Mucosa of gallbladder (tissue), 1 donor: ENCODE measurements at places on chromosomes 12 and 14.
A peak's percentile ranks its signal among the peaks of the same experiment; 100 is the strongest.

GRCh38 chr12:6233121-6233971 is 33.1 kb downstream of the CD9 start:
- no peak for DNase-seq

GRCh38 chr14:102584871-102585869 is 7.3 kb upstream of the RCOR1 start:
- DNase-seq = no peak

GRCh38 chr14:68097727-68098126 is 278.1 kb downstream of the RAD51B start:
- no peak for DNase-seq

DNA sequence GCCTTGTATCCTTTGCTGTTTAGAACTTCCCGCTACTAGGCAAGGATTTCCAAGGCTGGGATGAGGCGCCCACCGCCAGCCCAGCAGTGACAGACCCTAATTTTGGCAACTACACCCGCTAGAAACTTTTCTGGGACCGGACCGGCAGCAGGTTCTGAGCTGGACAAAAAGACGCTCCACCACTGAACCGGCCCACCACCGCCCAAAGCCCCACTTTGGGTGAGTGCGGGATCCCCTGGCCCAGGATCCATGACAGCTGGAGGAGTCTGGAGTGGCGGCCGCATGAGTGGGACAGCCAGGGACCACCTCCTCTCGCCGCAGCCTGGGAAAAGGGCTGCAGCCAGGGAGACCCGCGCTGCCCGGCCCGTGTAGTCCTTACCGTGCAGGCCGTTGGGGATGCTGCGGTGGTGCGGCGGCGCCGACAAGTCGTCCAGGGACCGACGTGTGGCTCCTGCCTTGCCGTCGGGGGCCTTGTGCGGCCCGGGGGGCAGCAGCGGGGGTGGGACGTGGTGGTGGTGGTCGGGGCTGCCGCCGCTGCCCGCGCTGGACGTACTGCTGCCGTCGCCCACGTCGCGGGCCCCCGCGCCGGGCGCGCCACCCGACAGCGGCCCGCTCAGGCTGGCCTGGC is 1.1 kb downstream of the CCDC85C start:
- no peak for DNase-seq

DNA sequence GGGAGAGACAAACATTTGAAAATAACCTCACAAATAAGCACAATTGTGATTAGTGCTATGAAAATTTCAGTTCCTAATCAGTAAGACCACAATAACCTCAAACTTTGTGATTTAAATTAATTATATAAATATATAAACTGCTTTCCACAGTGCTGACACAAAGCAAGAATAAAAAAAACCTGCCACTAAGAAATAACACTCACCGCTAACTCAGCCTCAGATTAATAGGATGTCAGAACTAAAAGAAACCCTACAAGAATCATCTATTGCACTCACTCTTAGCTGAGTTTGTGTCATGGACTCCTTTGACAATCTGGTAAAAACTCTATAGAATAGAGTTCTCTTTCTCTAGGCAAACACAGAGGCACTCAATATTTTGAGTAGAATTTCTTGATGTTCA is 68.4 kb downstream of the SLC41A2 start:
- DNase-seq = no peak

DNA sequence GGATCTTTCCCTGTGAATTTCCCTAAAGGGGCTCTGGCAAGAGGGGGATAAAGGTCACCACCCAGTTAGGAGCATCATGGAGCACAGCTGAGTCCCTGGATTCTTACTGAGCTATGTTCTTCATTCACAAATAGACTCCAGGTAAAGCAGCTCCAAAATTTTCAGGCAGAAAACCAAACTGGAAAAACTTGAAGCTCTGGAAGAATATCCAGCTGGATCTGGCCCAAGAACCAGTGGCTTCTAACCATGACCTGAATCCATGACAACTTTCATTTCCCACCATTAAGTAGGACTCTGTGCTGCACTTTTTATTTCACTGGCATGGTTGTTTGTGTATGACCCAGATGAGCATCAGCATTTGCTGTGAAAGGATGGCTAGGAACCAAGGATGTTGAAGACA is 180.4 kb upstream of the FKBP4 start:
- DNase-seq = no peak

DNA sequence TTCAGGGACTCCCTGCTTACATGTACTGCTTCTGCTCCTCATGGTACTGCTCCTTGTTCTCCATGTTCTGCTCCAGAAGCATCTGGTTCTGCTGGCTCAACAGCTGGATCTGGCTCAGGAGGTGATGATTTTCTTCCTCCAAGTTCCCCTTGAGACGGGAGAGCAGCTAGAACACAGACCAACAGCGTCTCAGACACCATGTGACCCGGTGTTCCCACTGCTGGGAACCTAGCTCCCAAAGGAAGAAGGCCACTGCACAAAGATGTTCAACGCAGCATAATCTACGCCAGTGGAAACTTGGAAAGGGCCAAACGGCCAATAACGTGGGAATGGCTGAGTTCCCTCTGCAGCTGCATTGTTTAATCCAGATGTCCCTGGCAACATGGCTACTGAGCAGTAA is 49.6 kb upstream of the GPR68 start:
- no peak for DNase-seq

- no peak for DNase-seq
Observed at GRCh38 chr14:63710497-63710896, 17.4 kb downstream of the SGPP1 start.

GRCh38 chr14:95240859-95241813 is 78.6 kb downstream of the CLMN start:
- DNase-seq = no peak

DNA sequence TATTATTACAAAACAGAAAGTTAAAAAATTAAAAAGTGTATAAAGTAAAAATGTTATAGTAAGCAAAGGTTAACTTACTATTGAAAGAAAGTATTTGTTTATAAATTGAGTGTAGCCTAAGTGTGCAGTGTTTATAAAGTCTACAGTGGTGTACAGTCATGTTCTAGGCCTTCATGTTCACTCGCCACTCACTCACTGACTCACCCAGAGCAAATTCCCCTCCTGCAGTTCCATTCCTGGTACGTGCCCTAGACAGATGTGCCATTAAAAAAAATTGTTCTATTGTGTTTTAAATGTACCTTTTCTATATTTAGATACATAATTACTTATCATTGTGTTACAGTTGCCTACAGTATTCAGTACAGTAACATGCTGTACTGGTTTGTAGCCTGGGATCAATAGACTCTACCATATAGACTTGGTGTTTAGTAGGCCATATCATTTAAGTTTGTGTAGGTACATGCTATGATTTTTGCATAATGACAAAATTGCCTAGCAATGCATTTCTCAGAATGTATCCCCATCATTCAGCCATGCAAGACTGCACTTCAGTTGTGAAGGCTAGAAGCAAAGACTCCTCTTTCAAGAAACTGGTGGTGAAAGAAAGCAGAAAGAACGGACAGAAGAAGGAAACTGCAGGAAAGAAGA is 100.6 kb downstream of the DACT1 start:
- DNase-seq = no peak

- no peak for DNase-seq
Observed at GRCh38 chr12:124242529-124243065, 52.3 kb upstream of the RFLNA start.

DNA sequence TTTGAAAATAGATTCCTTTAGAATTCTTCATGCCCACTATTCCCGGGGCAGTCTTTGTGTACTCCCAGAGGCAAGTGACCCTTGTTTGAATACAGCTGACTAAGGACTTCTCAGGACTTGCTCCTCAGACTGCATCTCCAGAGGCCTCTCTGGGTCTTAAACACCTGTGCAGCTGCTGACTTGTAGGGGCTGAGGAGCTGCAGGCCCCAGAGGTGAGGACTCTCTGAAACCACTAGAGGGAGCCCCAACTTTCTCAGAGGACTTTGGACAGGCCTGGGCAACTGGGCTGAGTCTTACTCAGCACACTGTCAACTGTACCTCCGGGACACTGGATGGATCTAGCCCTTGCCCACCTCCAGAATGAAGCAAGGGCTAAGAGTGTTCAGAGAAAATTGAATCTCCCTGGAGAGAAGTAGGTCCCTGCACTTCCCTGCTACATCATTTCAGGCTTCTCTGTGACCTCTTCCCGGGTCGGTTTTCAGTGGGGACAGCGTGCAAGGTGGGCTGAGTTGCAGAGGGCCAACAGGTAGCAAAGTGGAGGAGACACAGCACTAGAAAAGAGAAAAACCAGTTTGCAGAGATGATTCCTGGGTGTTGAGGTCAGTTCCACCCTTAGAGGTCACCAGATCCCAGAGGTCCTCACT is 164.6 kb downstream of the TMEM117 start:
- DNase-seq = no peak

- no peak for DNase-seq
Observed at GRCh38 chr12:18296909-18297280, 35.6 kb downstream of the PIK3C2G start.

DNA sequence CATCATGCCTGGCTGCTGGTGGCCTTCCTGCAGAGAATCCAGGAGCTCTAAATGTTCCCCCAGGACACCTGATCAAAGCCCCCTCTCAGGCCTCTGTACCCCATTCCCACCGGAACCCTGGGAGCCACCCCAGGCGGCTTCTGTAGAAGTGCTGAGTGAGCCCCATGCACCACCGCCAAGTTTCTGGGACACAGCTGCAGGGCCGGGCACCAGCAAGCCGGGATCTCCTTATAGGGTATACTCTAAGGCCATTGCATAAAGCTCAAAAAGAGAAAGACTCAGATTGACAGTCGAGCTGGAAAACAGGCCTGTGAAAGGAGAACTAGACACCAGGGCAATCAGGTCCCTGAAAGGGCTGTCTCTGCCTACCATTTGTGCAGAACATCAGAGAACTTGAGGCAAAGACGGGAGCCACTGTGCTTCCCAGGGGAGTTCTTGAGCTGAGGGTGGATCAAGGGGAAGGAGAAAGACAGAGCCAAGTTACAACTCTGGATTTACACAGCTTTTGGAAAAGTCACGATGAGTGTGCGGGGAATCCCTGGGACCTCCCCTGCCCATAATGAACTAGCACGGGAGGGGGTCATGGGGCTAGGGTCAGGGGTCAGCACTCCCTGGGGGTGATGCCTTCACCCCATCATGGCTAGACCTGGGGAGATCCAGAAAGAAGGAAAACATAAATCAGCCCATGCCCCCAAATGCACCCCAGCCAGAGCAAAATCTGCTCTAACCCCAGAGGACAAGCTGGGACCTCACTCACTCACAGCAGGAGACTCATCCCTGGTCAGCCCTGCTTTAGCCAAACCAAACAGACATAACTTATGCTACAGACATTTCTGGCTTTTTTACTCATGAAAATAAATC is 51.1 kb downstream of the ITPK1 start:
- no peak for DNase-seq

- no peak for DNase-seq
Observed at GRCh38 chr12:52338241-52338960, 17.2 kb upstream of the KRT83 start.

DNA sequence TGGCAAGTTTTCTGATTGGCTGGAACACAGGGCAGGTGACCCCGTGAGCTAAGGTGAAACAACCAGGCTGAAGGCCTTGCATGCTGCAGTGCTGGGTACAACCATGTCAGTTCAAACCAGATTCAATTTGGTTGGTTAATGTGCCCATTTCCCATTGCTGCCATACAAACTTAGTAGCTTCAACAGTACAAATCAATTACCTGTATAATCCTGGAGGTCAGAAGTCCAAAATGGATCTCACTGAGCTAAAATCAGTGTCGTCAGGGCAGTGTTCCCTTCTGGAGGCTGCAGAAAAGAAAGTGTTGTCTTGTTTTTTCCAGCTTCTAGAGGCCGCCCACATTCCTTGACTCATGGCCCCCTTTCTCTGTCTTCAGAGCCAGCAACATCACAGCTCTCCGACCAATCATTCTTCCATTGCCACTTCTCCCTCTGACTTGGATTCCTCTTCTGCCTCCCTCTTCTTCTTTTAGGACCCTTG is 221.7 kb downstream of the ZFP36L1 start:
- DNase-seq = no peak

DNA sequence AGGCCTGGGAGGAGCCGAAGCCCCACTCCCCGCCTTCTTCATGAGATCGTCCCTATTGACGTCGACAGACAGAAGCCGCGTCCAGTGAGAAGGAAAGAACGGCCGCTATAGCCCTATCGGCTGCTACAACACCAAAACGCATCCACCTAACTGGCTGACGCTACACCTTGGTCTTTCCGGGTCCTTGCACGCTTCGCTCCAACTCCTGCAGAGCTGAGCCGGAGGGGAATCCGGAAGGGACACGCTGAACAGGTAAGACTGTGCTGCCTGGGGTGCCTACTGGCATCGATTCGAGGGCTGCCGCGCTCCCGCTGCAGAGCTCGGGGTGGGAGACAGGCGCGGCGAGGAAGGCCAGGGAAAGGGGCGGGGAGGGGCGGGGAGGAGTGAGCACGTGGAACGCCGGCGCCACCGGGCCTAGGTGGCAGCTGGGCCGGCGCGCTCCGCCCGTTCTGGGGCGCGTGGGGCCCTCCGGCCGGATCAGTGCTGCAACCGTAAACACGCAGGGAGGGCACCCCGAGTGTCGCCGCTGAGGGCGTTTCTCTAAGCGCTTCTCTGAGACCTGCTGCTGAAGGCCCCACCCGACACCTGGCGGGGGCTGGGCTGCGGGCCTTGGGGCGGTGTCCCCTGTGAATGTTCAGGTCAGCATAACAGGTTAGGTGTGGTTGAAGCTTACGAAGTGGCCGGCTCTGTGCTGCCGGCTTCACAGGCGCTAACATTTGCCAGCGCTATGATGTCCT is at the start of gene DCAF4:
DCAF4 (plus strand) TSS at position 173 of the 737 bp plus-strand sequence. CDS start 11,515 bp downstream, outside the sequence.
- DNase-seq = peak; percentile 98

- DNase-seq = no peak
Observed at GRCh38 chr12:88897723-88898122, 317.5 kb upstream of the KITLG start.

DNA sequence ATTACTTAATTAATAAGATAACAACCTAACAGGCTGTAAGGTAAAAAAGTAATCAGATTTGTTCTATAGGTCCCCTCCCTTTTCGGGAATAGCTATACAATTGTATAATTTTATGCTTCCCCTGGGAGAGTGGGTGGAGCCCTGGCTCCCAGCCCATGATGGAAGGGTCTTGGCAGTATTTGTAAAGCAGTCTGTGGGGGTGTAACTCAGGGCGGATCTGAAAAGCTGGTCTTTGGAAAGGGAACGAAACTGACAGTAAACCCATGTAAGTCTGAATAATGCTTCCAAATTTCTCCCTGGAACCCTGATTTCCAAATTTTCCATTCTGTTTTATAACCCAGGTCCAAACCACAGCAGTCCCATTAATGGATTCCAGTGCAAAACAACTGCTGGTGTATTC is 110.4 kb downstream of the DAD1 start:
- DNase-seq = no peak

- no peak for DNase-seq
Observed at GRCh38 chr12:127239781-127240180, 1027.2 kb upstream of the TMEM132C start.

GRCh38 chr14:36975834-36976233 is 196.6 kb downstream of the SLC25A21 start:
- no peak for DNase-seq
